ENCODE measurements at places on chromosomes 2 and 18.

- DNase-seq, result no peak
Observed at GRCh38 chr2:64463781-64464180, 9.8 kb downstream of the LGALSL start.

GRCh38 chr2:69939722-69940121, 21.7 kb downstream of the ASPRV1 start:
- DNase-seq, result no peak

DNA sequence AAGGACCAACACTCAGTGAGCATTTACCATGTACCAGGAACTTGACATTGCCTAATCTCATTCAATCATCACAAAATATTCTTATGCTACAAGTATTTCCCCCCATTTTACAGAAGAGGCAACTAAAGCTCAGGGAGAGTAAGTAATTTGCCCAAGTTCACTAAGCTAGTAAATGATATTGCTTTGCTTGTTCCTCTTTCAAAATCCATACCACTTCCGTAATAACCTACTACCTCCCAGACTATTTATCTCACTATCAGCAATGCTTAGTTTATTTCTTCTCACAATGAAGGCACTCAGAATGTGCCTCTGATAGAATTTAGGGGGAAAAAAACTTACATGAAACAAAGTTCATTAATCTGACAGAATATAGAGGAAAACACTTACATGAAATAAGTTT, 1070.9 kb upstream of the FANCL start:
- no peak for DNase-seq

GRCh38 chr2:31333046-31333445, 81.5 kb downstream of the XDH start:
- DNase-seq, result no peak

- no peak for DNase-seq
Observed at GRCh38 chr2:383888-384287, 96.0 kb upstream of the ALKAL2 start.

GRCh38 chr2:169107645-169108044, 38.3 kb downstream of the DHRS9 start:
- no peak for DNase-seq

GRCh38 chr2:79860228-79861058, 347.6 kb downstream of the CTNNA2 start:
- DNase-seq, result peak; percentile 59

- no peak for DNase-seq
Observed at GRCh38 chr2:69561101-69561500, 82.4 kb downstream of the AAK1 start.

DNA sequence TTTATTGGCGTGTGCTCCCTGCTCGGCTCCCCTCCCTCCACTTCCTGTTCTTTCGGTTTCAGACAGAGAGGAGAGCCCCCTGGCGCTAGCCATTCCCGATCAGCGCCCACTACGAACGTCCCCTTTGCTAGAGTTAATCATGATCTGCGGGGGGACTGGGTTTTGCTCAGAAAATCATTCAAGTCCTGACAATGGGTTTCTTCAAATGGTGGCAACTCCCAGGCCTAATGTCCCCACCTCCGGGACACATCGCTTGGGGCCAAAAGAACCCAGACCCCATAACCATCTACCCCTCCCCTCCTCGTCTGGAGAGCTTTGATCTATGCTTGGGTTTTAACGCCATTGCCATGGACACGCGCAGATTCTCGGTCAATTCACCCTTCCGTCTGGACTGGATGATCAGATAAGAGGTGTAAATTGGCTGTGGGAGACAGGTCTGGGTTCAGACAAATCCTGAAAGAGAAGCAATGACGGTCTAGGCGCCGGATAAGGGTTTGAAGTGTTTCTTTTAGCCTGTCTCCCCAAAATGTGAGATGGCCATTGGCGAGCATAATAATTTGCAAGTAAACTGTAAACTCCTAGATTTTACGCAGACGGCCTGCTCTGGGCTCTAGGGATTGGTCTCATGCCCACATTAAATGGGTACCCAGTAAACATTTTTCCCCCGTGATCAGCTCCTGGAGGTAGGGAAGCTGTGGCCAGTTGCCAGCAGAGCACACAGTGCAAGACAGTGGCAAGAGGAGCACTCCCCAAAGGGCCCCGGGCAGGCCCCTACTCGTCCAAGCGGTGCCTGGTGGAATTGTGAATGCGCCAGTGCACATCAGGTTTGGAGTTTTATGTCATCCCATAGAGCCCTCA, 4.7 kb downstream of the NRP2 start:
- DNase-seq, result no peak

DNA sequence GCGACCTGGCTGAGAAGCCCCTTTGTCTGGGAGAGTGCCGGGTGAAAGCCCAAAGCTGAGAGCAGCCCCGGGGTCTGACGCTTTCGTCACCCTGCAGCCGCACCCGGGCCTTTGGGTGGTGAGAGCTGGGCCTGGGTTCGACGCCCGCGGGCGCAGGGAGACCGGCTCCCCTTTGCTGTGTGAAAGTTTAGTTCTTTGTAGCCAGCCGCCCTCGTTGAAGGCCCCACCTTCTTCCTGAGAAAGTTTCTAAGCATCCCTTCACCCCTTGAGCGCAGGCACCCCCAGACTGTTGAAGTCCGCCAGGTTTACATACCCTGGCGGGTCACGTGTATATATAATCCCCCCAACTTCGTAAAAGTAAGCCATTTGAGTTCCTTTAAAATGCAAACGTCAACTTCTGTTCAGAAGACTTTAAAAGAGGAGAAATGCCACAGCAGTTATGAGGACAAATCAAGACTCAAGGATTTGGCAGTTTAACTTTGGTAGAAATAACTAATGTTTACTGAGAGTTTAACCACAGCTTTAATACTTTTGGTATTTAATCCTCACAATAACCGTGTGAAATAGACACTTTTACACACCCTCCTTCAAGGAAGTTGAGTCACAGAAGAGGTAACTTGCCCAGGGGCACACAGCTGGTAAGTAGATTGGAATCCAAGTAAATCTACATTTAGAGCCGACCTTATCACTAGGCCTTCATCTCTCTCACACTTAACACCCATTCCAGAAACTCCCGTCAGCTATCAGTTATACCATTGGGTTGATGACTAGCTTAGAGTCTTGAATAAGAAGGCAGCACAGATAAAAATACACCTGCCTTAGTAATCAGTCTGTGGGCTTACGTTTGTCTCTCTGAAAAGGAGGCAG, 1.1 kb upstream of the MBOAT2 start:
- DNase-seq, result no peak

DNA sequence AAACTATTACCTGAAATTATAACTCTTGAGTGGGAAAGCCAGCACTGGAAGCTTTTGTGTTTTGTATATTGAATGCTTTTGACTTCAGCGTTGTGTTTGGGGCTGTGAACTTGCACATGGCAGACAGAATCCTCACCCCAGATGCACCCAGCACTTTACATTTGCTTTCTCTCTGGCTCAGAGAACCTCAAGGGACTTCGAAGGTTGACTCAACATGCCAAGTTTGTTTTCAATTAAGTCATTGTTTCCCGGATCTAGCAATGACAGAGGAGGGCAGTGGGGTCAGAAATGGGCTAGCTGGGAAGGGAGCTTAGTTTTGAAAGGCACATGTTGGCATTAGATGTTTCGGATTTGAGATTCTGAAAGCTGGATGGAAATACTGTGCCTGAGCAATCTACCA, 22.4 kb downstream of the TET3 start:
- no peak for DNase-seq

- no peak for DNase-seq
Observed at GRCh38 chr2:69589973-69590652, 53.4 kb downstream of the AAK1 start.

GRCh38 chr2:186254759-186255158, 231.3 kb upstream of the ZC3H15 start:
- no peak for DNase-seq

DNA sequence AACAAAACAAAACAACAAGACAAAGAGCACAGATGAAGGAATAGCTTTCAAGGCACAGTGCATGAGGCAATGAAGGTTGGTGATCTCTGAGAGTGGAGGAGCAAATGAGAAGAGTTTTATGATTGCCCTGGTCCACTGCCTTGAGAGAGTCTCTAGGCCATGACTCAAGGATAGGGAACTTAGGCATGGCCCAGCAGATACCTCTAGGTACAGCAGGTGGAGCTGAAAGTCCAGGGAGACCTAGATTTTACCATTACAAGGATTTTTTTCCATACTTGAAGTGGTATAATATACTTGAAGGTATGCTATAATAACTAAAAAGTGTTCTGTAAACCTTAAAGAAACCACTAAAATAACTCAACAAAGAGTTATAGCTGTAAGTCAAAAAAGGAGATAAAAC, 239.5 kb upstream of the KLHL29 start:
- DNase-seq, result no peak

All from NCI-H526 treated with DMSO at 0.1 percent for 48 hours (cell line).